DMS153 (cell line): ENCODE measurements at places on chromosomes 16 and 17.

GRCh38 chr17:79627184-79627765, 16.4 kb upstream of the RBFOX3 start:
- no peak for DNase-seq

DNA sequence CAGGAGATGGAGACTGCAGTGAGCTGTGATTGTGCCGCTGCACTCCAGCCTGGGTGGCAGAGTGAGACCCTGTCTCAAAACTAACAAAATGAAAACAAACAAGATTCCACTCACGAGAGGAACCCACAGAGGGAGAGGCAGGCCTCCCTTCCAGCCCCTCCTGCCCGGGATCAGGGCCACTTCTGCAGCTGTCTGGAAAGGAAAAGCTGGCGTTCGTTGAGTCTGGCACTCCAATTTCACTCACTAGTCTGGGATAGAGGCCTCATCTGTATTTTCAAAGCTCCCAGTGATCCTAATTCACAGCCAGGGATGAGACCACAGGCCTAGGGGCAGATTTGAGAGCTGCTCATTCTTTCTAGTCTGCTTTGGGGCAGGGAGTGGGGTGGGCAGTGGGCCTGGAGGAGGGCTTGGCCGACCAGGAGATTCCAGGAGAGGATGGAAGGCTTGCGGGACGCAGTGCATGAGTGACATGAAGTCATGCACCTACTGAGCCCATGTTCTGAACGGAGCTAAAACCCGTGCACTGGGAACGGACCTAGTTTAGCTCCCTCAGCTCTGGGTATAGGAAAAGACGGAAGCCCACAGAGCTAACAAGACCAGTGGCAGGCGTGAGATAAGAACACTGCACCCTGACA, 54.0 kb downstream of the COTL1 start:
- DNase-seq, result no peak

- DNase-seq, result peak; percentile 31
Observed at GRCh38 chr16:12315330-12316136, 339.0 kb downstream of the SNX29 start.

DNA sequence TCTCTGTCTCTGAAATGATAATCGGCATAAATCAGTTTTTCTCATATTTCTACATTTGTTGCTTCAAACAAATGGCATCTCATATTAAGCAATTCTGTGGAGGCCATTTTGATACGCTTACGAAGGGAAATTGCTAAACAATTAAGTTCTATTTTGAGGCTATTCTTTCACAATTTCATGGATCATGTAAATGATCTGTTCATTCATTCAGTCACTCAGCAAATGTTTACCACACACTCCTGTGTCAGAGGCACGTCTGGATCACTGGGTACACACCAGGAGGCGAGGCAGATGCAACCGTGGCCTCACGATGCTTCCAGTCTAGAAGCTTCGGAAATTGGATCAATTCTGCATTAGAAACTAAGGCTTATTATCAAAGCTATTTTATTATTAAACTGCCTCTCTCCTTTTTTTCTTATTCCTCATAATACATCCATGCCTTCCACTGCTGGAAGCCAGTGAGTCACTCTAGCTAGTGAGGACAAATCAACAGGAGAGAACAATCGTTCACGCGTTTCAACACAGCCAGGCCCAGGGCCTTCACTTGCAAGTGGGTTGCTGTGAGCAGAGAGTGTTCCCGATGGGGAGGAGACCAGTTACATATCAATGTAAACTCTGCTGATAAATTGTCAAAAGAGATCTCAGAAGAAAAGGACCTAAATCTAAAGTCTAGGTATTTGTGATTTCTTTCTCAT, 11.3 kb upstream of the SLC39A11 start:
- DNase-seq, result no peak

DNA sequence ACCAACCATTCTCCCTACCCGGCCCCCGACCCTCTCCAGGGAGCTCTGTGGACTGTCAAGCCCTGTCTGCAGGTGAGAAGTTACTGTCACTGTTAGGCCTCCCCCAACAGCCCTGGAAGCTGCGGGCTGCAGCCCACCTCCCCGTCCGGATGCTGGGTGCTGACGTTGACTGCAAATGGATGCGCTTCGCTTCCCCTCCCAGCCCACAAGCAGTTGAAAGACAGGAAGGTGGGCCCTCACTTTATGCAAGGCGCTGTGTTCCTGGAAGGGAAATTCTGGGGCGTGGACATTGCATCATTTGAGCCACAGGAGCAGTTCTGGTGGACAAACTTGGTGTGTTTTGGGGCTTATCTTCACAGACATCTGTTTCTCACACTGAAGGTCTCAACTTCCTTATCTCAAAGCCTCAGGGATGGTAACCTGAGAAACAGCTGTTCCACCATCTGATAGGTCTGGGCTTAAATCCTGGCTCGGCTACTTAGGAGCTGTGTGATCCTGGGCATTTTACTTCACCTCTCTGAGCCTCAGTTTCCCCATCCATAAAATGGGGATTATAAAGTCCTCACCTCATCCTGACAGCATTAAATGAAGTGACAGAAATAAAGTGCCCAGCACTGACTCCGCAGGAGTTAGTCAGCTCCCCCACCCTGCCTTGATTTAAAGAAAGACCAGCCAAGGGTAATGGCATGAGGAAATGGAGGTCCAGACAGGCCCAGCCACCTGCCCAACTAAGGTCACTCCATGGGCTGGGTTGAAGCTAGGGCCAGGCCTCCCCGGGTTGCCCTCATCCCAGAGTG, 4.6 kb upstream of the DRC7 start:
- no peak for DNase-seq

- no peak for DNase-seq
Observed at GRCh38 chr16:23072084-23072599, 77.1 kb downstream of the USP31 start.

DNA sequence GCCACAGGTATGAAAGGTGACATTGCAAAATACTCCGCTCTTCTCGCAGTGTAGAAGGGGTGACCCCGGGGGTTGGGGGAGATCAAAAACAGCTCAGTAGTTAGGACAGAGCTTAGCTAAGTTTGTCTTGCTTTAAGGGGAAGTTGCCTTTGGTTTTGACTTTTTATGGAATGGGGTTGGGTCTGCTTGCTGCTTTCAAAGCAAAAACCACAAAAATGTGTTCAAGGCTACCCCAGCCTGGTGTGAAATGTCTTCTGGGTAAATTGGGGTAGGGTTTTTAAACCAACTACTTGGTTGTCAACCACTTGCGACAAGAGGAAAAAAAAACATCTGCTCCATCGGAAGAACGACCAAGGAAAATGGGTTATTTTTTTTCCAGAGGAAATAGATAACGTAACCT, 6.2 kb downstream of the FUS start:
- no peak for DNase-seq

DNA sequence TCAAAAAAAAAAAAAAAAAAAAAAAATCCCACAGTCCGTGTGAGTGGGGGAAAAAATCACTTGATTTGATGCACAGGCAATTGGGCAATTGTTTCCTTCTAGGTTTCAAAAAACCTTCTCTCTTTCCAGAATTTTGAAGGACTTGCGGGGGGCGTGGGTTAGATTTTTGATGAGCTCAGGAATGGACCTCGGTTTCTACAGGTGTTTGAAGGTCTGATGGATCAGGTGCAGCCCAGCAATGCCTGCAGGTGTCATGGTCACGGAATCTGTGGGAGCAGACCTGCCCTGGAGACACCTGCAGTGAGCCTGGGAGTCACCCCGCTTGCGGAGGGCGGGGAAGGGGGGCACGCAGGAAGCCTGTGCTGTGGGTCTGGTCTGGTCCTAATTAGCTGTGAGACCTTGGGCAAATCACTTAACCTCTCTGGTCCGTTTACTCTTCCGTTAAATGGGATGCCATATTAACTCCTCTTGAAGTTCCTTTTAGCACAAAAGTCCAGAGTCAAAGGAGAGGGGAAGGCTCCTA, 174.2 kb downstream of the IRF8 start:
- no peak for DNase-seq

- no peak for DNase-seq
Observed at GRCh38 chr17:6714315-6714874, 1.2 kb upstream of the SLC13A5 start.

GRCh38 chr17:28760601-28761562, 17.1 kb downstream of the TRAF4 start:
- peak; percentile 97 for DNase-seq

DNA sequence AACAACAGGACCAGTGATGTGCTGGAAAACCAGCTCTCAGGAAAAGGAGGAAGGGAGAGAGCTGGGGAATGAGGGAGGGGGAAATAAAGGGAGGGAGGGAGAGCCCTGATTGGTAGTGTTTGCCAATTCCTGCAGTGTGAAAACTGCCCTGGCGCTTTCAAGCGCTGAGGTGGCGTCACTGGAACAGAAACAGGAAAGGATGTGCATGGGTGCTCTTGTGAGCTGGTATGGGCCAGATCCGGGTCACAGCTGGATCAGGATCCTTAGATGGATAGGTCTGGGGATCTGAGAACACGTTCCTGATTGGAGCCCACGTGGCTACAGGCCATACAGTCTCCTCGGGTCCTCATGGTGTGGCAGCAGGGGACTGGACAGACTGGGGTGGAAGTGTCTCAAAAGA, 16.7 kb upstream of the MLKL start:
- DNase-seq, result no peak

- DNase-seq, result no peak
Observed at GRCh38 chr16:52364500-52364899, 182.4 kb downstream of the TOX3 start.

- no peak for DNase-seq
Observed at GRCh38 chr16:9048302-9048700, 43.1 kb upstream of the HAPSTR1 start.

GRCh38 chr17:58394534-58395223, 22.7 kb downstream of the RNF43 start:
- DNase-seq, result no peak

DNA sequence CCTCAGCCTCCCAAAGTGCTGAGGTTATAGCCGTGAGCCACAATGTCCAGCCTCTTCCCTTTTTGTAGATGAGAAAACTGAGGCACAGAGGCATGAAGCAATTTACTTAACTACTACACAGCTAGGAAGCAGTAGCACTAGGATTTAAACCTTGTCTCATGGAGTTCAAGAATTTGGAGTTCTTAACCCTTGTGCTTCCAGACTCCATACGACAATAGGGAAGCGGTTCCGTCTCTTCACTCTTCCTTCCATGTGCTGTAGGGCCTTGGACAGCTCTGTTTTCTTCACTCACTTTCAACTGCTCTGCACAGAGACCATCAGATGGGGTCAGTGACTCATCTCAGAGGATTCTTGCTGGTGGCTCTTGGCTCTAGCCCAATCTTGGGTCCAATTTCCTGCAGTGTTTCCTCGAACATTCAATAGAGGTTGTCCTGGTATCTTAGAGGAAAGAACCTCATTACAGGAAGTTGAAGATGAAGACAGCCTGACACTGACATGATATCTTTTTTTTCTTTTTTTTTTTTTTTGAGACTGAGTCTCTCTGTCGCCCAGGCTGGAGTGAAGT, 19.3 kb downstream of the ITGAL start:
- no peak for DNase-seq

DNA sequence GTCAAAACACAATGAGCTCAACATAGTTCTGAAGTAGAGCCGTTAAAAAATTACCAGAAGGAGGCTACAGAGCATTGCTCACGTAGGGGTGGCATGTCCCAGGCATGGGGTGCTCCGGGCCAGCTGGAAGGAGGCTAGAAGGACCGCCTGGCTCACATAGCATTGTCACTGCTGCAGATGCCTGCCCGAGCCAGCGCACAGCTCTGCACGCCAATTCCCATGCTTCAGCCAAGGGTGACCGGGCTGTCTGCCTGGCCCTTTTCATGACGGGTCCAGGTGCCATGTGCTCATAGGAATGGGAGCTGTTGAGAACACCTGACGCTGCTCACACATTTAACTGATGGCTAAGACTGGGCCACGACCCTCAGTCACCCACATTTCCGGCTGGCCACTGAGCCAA, 228.9 kb upstream of the FOXF1 start:
- DNase-seq, result no peak

- no peak for DNase-seq
Observed at GRCh38 chr17:7139400-7139799, 24.8 kb upstream of the ASGR2 start.

DNA sequence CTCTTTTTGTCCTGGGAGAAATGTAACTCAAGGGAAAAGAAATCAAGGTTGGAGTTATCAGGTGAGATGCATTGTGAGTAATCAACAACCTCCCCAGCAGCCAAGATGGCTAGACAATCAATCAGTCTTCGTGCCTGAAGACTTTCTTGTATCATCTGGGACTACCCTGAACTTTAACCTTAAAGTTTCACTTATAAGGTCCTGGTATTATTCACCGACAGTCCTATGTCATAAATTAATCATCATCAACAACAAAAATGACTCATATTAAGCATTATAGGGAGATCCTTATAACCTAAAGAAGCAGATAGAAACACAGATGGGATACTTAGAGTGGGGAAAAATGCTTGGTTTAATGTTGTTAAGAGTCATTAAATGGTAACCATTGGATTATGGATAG, 7.7 kb upstream of the TEKT3 start:
- DNase-seq, result no peak

GRCh38 chr17:36463916-36464764, 22.3 kb upstream of the ZNHIT3 start:
- no peak for DNase-seq

DNA sequence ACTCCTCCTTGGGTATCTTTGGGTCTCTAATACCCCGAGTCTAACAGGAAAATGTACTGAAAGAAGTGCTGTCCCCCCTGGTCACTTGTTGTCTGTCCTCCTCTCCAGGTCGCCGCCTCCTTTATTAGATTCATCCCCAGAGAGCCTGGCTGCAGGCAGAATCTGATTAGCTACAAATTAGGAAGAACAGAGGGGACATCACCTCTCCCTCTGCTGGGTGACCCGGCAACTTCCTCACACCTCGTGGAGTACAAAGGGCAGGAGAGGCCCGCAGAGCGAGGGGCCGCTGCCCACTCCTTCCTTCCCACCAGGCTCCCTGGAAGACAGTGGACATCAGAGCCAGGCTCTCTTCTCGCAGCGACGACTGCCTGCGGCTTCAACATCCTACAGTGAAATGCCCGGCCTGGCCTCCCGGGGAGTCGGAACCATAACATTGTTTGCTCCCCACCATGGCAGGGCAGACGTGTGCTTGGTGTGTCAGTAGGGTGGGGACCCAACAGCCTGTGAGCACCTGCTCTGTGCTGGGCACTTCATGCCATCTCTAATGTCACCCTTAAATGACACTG, 5.3 kb downstream of the CYB561 start:
- DNase-seq, result no peak

- no peak for DNase-seq
Observed at GRCh38 chr16:88196471-88197400, 186.0 kb upstream of the ZNF469 start.

DNA sequence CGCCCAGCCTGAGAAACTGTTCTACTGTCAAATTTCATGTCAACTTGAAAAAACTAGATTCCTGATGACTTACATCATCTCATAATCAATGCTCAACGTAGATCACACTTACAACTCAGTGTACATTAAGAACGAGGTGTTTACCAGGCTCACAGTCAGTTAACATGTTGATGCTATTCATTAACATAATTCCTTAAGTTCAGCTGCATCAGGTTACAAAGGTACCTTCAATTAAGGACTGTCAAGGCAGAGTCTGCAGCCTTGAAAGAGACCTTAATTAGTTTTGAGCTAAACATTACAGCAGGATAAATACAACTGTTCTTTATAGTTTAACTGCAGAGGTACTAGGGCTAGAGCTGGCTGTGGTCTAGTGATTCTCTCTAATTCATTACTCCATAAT, 1.9 kb downstream of the GNA13 start:
- no peak for DNase-seq
